ENCODE measurements at places on chromosomes 3 and 15. TPM values are rescaled to one million over a fixed set of nuclear protein-coding genes. Genes with fewer than 3 reads are reported as not detected.

The PLIN1 gene
- polyA plus RNA-seq = 0.33 TPM

The PLSCR2 gene
- polyA plus RNA-seq = not detected

The AGBL1 gene
- not detected for polyA plus RNA-seq

The CYP8B1 gene
- not detected for polyA plus RNA-seq

The SPINT1 gene
- 266 TPM for polyA plus RNA-seq

The TLR9 gene
- polyA plus RNA-seq = 0.05 TPM

The ITIH1 gene
- polyA plus RNA-seq = not detected

The PRKCD gene
- 23.9 TPM for polyA plus RNA-seq

The FBXW12 gene
- polyA plus RNA-seq = 0.85 TPM

The GOLGA8K gene
- polyA plus RNA-seq = 0.74 TPM

The ADPGK gene
- polyA plus RNA-seq = 32.2 TPM

The CLDN1 gene
- 6.1 TPM for polyA plus RNA-seq

The TM4SF1 gene
- polyA plus RNA-seq = 1.3 TPM

The SERP1 gene
- polyA plus RNA-seq = 90.3 TPM

The INKA1 gene
- polyA plus RNA-seq = 4.8 TPM

The TRPC1 gene
- polyA plus RNA-seq = 33.4 TPM

The IMPG2 gene
- 0.03 TPM for polyA plus RNA-seq

The SLC28A2 gene
- not detected for polyA plus RNA-seq

The FOXL2NB gene
- 12.8 TPM for polyA plus RNA-seq

The LRRIQ4 gene
- polyA plus RNA-seq = 0.14 TPM

All from H1 (cell line).